ENCODE measurements at places on chromosomes 7 and 10.

- no peak for DNase-seq
Observed at GRCh38 chr7:131637859-131638258, 81.4 kb upstream of the PODXL start.

GRCh38 chr7:6179620-6180343 lies 92.6 kb downstream of the CYTH3 start:
- no peak for DNase-seq

GRCh38 chr7:49023345-49024328 lies 99.3 kb downstream of the CDC14C start:
- no peak for DNase-seq

DNA sequence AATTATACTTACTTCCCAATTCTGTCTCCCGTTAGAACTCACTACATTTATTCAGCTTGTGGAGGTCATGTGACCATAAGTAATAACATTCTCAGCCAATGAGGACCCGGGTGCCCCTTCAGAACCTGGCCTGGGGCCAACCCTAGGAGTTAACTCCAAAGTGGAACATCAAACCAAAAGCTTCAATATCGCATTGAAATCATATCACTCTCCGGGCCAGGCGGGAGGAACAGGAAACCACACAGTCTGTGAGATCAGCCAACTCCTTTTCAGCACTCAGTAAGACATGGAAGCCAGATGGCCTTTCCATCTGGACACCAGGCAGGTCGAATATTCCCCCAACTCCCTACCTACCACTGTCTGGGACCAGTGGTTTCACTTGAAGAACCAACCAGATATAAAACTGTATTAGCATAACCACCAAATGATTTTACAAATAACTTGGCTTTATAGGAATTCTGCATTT lies 5.5 kb downstream of the CREB3L2 start:
- DNase-seq: no peak

DNA sequence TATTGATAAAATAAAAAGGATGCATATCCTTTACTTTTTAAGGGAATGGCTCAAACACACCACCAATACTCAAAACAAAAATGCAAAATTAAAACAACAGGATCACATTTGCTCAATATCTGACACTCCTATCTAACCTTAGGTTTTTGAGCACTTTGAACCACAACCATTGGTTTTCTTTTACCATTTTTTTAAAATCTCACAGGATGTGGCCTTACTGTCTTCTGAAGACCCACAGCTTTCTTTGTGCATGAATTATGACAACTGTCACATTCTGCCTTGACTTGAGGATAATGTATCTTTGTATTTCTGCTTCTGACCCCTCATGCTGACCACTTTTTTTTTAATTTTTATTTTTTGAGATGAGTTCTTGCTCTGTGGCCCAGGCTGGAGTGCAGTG lies 461.1 kb upstream of the NRP1 start:
- DNase-seq: no peak

GRCh38 chr7:36313607-36314006 lies 76.1 kb upstream of the ANLN start:
- DNase-seq: no peak

All from GM06990 (cell line).